ENCODE measurements at places on chromosomes 6 and 20.

- H3K4me3 ChIP-seq, result no peak overlapping the region
- no peaks in the 10 kb centered on the region for H3K27me3 ChIP-seq
Observed at GRCh38 chr6:33000055-33000454, 9.3 kb downstream of the HLA-DOA start.

DNA sequence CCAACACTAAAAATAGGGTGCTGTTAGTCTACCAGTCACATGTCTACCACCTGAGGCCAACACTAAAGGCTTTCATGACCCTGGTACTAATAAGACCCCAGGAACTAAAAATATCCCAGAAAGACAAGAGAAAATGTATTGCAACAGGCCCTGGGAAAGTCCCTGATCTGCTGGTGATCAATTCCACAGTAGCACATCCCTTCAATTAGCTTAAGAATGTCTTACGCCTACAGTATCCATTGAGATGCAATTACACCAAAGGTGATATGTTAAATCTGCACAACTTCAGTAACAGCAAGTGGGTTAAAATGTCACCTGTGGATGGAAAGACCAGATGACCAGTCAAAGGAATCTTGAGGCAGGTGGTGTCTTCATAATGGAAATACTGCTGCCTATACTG, 3.1 kb downstream of the SEMG1 start:
- no peak for DNase-seq
- no peak overlapping the region for H3K4me3 ChIP-seq
- H3K4me1 ChIP-seq, result no peaks in the 10 kb centered on the region
- H3K27ac ChIP-seq, result no peak overlapping the region

- no peaks in the 10 kb centered on the region for H3K36me3 ChIP-seq
- DNase-seq, result no peak
- no peaks in the 10 kb centered on the region for H3K27me3 ChIP-seq
- H3K27ac ChIP-seq, result no peak overlapping the region
Observed at GRCh38 chr6:159097256-159097655, 52.5 kb upstream of the TAGAP start.

DNA sequence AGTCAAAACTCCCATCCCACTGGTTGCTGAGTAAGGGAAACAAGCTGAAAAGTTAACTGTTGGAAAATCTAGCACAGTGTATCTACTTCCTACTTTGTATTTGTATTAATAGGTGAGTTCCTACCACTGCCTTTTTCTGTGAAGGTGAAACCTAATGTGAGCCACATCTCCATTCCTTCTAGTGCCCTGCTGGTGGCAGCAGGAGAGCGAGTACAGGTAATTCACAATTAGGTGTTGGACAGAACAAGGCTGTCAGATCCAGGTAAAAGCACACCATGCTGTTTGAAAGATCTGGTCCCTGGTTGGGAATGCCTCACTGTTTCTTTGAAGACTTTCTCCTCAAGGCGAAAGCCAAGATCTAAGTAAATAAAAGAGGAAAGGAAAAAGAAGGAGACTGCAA, 528.4 kb downstream of the PKHD1 start:
- H3K4me1 ChIP-seq, result no peaks in the 10 kb centered on the region
- no peak overlapping the region for H3K27ac ChIP-seq
- no peaks in the 10 kb centered on the region for H3K27me3 ChIP-seq
- no peak overlapping the region for H3K4me3 ChIP-seq
- H3K36me3 ChIP-seq, result no peaks in the 10 kb centered on the region

DNA sequence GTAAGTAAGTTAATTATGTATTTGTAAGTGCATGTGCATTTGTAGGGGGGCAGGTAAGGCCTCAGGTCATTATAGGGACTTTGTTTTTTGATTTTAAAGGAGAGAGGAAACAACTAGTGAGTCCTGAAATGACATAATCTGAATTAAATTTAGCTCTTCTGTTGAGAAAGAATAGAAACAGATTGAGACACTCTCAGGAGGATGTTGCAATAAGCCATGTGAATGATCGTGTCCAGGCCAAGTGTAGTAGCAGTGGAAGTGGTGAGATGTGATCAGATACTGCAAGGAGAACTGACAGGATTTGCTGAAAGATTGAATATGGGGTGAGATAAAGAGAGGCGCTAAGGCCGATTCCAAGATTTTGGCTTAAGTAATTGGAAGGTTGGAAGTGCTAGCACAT, 2.6 kb upstream of the CENPW start:
- DNase-seq, result no peak
- H3K27me3 ChIP-seq, result no peaks in the 10 kb centered on the region
- H3K4me1 ChIP-seq, result peaks cover 16% of the 10 kb centered on the region
- no peak overlapping the region for H3K4me3 ChIP-seq

DNA sequence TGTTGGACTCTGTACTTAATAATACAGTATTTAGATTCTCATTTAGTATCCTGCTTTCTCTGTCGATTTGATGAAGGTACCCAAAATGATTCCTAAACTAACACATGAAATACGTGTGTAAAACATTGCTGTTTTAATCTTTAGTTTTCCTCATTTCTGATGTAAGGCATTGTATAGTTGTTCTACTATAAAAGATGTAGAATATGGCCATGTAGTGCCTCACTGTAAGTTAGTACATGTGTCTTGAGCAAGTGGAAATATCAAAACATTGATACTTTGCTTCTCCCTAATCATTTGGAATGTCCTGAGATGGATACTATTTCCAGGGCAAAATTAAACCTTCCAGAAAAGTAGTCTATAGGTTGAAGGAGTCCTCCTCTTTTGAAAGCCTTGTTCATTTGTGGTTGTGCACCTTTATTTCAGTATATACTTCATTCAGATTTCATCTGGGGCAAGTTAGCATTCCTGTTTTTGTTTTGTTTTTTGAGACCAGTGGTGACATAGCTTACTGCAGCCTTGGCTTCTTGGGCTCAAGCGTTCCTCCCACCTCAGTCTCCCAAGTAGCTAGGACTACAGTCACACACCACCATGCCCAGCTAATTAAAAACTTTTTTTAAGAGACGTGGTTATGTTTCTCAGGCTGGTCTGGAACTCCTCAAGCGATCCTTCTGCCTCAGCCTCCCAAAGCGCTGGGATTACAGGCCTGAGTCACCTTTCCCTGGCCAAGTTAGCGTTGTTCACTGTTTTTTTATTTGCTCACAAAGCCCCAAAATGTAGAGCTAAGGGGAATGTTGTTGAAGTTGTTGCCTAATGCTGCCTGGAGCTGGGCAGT, 11.6 kb downstream of the SRSF3 start:
- no peak for DNase-seq
- H3K4me3 ChIP-seq, result no peak overlapping the region
- H3K36me3 ChIP-seq, result peaks cover 50% of the 10 kb centered on the region
- peak overlapping the region; percentile 56 for H3K27ac ChIP-seq

DNA sequence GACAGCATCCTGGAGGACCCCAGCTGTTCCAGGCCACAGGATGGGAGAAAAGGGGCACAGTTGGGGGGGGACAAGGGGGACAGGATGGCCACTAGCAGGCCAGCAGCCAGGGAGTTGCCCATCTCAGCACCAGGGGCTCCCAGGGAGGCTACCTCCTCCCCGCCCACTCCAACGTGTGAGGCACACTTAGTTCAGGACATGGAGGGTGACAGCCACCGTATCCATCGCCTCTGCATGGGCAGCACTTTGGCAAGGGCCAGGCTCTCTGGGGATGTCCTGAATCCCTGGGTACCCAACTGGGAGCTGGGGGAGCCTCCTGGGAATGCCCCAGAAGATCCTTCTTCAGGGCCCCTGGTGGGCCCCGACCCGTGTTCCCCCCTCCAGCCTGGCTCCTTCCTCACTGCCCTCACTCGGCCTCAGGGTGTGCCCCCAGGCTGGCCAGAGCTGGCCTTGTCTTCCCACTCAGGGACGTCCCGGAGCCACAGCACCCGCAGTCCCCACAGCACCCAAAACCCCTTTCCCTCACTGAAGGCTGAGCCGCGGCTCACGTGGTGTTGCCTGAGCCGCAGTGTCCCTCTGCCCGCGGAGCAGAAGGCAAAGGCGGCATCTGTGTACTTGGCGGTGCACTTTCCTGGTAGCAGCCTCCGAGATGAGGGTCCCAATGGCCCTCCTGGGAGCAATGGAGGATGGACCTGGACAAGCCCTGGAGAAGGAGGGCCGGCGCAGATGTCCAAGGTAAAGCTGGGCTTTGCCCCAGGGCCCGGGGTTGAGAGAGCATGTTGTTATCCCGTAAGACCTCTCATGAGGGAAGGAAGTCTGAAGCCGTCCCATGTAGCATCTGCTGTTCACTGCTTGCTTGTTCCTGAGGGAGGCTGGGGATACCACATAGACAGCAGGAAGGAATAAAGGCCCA, 30.7 kb downstream of the ZNF831 start:
- H3K27me3 ChIP-seq, result no peaks in the 10 kb centered on the region
- H3K4me1 ChIP-seq, result no peaks in the 10 kb centered on the region
- no peak overlapping the region for H3K4me3 ChIP-seq
- no peaks in the 10 kb centered on the region for H3K36me3 ChIP-seq

- H3K36me3 ChIP-seq, result no peaks in the 10 kb centered on the region
- no peak overlapping the region for H3K4me3 ChIP-seq
- H3K27me3 ChIP-seq, result no peaks in the 10 kb centered on the region
- H3K27ac ChIP-seq, result no peak overlapping the region
Observed at GRCh38 chr6:31190488-31190887, 20.0 kb upstream of the POU5F1 start.

- H3K4me3 ChIP-seq, result no peak overlapping the region
- H3K27ac ChIP-seq, result no peak overlapping the region
- no peaks in the 10 kb centered on the region for H3K36me3 ChIP-seq
- peak; percentile 77 for DNase-seq
Observed at GRCh38 chr6:40196135-40196518, 261.9 kb upstream of the MOCS1 start.

DNA sequence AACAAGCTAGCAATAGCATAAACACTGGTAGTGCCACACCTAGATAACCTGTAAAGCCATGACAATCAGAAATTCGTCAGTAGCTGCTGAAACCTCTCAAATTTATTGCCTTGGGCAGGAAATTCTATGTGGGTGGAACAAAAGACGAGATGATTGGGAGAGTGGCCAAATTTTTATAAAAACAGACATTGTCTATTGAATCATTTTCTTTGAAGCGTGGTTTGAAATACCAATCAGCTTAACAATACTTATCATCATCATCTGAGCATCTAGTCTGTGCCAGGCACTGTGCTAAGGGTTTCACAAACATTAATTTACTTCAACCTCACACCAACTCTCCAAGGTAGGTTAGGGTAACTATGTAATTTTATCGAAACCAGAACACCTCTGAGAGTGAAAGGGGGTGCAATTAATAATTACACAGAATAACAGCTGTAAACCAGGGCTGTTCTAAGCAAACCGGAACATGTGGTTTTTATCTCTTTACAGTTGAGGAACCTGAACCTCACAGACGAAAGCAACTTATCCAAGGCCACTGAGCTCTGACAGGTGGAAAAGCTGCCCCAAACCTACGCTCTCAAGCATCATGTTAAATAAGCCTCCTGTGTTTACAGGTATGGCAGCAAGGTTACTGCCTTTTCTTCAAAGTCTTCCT, 43.4 kb downstream of the NHSL1 start:
- no peaks in the 10 kb centered on the region for H3K27me3 ChIP-seq
- H3K27ac ChIP-seq, result no peak overlapping the region
- no peaks in the 10 kb centered on the region for H3K4me1 ChIP-seq
- DNase-seq, result no peak

- H3K36me3 ChIP-seq, result peaks cover 89% of the 10 kb centered on the region
- no peak for DNase-seq
- no peaks in the 10 kb centered on the region for H3K27me3 ChIP-seq
- no peak overlapping the region for H3K4me3 ChIP-seq
Observed at GRCh38 chr6:29617782-29618554, 15.0 kb downstream of the GABBR1 start.

GRCh38 chr6:42141603-42142117, 760 bp downstream of the C6orf132 start:
- H3K4me3 ChIP-seq, result peak overlapping the region; percentile 51
- no peaks in the 10 kb centered on the region for H3K36me3 ChIP-seq
- no peak for DNase-seq

- H3K27me3 ChIP-seq, result no peaks in the 10 kb centered on the region
- no peaks in the 10 kb centered on the region for H3K36me3 ChIP-seq
- no peak for DNase-seq
- no peak overlapping the region for H3K4me3 ChIP-seq
- H3K4me1 ChIP-seq, result no peaks in the 10 kb centered on the region
Observed at GRCh38 chr6:107786179-107786578, 37.9 kb downstream of the SCML4 start.

- H3K27ac ChIP-seq, result no peak overlapping the region
- no peak overlapping the region for H3K4me3 ChIP-seq
- H3K36me3 ChIP-seq, result no peaks in the 10 kb centered on the region
- H3K4me1 ChIP-seq, result peaks cover 53% of the 10 kb centered on the region
- H3K27me3 ChIP-seq, result no peaks in the 10 kb centered on the region
Observed at GRCh38 chr6:158024566-158025297, 43.1 kb downstream of the SYNJ2 start.

- no peak overlapping the region for H3K27ac ChIP-seq
- no peak for DNase-seq
- no peak overlapping the region for H3K4me3 ChIP-seq
- H3K4me1 ChIP-seq, result no peaks in the 10 kb centered on the region
Observed at GRCh38 chr6:92369309-92369708, 1050.0 kb downstream of the EPHA7 start.

DNA sequence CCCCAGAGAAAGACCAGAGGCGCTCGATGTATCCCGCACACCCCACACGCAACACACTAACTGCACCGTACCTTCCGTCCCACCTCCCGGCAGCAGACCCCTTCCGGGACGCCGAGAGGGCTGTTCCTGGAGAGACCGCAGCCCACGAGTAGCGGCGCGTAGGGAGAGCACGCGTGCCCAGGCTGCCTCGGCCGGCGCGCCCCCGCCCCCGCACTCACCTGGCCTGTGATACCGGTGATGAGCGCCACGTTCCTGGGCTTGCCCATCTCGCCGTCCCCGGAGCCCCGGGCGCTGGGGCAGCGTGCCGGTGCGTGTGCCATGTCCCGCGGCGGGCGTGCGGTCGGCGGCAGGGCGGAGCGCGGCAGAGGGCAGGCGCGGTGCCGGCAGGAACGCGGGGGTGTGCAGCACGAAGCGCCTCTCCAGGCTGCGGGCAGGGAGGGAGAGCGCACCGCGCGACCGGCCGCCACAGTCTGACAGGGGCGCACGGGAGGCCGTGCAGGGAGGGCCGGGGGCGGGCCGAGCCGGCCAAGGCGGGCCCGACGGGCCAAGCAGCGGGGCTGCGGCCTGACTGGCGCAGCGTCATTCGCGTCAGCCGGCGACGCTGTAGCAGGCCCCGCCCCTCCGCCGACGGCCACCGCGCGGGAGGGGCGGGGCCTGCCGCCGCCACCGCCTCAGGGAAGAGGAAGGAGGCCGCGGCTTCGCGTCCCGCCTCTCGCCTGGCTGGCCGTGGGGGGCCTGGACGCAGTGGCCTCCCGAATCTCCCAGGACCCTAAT, at the start of gene GMDS:
Gene GMDS, minus strand, starts transcription at position 503 of the 774 bp plus-strand sequence.
- H3K36me3 ChIP-seq, result no peaks in the 10 kb centered on the region
- H3K4me3 ChIP-seq, result peak within 1 kb of the TSS; percentile 80
- peak; percentile 93 for DNase-seq
- peak within 1 kb of the TSS; percentile 90 for H3K27ac ChIP-seq

DNA sequence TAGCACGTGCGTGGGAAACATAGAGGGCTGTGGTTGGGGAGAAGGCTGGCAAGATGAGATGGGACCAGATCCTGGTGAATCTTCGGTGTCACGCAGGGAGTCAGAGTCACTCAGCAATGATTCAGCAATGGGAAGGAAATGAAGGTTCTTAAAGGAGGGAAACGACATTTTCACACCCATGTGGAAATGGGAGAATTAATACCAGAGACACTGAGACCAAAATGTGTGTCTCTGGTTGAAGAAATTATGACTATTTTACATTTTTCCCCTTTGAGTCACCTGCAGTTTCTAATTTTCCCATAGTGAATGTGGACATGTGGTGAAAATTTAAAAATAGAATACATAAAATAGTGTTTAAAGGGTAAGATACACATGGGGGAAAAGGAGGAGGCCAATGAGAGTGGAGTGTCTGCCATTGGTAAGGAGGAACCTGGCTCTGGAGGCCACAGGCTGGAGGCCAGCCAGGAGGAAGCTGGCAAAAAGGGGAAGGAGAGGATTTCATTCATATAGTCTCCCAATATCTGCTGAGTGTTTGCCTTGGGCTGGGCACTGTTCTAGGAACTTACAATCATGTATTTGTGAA, 17.5 kb downstream of the NRN1 start:
- no peak for DNase-seq
- no peak overlapping the region for H3K27ac ChIP-seq
- no peaks in the 10 kb centered on the region for H3K4me1 ChIP-seq
